Anterior cingulate cortex (tissue), 58 donors: ENCODE measurements at places on chromosomes 7 and 10.

DNA sequence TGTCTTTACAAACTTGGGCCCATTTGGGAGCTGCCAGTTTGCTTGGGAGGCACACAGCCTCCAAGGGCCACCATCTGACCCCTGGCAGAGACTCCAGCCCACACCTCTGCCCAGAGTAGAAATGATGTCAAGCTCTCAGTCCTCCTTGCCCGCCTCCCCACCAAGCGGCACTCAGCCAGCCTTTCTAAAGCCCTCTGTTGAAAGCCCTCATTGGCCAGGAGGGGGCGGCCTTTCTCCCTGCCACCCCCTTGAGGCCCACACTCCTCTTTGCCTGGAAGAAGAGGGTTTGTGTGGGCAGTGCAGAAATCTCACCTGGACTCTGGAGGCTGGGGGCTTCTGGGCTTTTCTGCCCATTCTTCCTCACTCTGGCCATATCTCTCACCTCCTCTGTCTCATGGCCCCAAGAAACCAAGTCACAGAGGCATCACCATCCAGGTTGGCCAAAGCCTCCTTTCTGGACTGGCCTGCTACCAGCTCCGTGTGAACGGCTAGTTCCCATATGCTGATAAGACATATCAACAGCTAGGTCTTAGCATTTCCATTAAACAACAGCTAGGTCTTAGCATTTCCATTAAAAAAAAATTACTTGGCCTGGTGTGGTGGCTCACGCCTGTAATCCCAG, 36.1 kb downstream of the UBTD1 start:
- DNase-seq: peak; percentile 25

DNA sequence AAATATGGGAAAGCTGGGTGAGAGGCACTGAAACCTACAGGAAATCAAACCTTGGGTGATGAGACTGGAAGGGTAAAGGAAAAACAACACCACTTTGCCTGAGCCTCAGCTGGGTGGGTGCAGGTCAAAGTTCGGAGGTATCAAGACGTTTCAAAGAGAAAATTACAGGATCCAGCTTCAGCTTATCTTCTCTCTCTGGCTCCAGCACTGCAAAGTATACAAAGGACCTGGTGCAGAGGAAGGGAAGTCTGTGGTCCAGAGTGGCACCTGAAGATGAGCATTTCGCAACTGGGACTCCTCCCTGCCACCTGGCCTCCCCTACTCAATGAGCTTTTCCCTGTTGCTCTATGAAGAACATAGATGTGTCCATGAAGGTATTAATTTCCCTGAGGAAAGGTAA, 6.4 kb upstream of the FXYD4 start:
- DNase-seq: no peak

DNA sequence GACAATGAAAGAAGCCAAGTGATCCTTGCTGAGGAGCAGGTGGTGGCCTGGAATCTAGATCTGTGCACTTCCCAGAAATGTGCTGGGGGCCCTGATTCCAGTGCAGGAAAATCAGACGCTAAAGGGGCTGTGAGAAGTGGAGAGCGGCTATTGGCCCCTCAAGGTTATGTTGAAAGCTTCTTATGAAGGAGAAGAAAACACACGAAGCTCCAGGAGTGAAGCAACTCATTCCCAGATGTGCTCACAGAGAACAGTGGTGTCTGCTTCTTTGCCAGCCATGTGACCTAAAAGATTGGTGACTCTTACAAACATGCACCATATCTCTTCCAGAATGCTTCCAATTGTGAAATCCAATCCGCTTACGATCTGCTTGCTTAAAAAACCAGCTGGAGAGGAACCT, 679.3 kb upstream of the IGFBP3 start:
- DNase-seq: no peak

DNA sequence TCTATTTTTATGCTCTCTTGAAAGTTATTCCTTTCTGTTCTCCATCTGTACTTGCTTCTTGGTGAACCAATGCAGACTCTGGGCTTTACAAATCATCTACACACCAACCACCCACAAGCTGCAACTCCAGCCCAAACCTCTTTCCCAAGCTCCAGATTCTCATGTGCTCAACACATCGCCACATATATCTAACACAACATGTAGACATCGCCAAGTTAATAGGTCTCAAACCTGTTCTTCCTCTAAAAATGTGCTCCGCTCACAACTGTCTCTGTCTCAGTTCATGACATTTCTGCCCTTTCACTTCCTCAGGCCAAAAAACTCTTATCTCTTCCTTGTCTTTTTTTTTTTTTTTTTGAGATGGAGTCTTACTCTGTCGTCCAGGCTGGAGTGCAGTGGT, 95.7 kb upstream of the EEPD1 start:
- DNase-seq: no peak

GRCh38 chr7:73351447-73352167, 23.6 kb downstream of the FKBP6 start:
- no peak for DNase-seq

GRCh38 chr10:102455893-102456471, 4.6 kb upstream of the C10orf95 start:
- no peak for DNase-seq

GRCh38 chr7:11155883-11156282, 182.2 kb downstream of the PHF14 start:
- no peak for DNase-seq

GRCh38 chr10:85786401-85786899, 580.1 kb downstream of the GRID1 start:
- DNase-seq: no peak

GRCh38 chr7:94995921-94996320, 88.5 kb downstream of the PPP1R9A start:
- no peak for DNase-seq

GRCh38 chr7:130134106-130134636, 63.8 kb downstream of the KLHDC10 start:
- DNase-seq: no peak

GRCh38 chr10:102504179-102504975, 605 bp downstream of the SUFU start:
- peak; percentile 48 for DNase-seq

DNA sequence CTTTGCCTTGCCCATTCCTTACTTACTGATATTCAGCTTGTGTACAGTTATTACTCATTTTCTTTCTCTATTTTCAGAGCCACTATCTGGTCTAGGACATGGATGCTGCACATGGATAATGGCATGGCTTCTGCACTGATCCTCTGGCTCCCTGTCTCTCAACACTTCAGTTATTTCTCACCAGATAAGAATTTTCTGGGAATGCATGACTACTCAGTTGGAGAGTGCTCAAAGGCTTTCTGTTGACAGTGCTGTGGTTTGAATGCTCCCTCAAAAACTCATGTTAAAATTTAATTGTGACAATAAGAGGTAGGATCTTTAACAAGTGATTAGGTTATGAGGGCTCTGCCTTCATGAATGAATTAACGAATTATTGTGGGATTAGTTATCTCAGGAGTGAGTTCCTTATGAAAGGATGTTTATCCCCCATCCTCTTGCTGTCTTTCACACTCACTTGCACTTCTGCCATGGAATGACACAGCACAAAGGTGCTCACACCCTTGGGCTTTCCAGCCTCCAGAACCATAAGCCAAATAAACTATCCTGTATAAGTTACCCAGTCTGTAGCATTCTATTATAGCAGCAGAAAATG, 16.1 kb upstream of the PIK3CG start:
- DNase-seq: no peak

- DNase-seq: no peak
Measured at GRCh38 chr10:32437334-32437733, 8.6 kb upstream of the CCDC7 start.

DNA sequence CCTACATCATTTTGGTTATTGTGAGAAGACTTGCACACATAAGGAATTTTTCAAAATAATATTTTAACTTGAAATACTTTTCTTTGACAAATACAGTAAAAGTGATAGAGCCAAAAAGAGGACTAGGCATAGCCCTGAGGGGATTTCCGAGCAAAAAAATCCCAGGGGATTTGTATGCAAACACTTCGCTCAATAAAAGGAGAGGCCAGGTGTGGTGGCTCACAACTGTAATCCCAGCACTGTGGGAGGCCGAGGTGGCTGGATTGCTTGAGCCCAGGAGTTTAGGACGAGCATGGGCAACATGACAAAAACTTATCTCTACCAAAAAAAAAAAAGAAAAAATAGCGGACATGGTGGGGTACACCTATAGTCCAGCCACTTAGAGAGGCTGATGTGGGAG, 193.0 kb downstream of the PCDH15 start:
- no peak for DNase-seq

GRCh38 chr10:69333205-69333604, 54.9 kb downstream of the HK1 start:
- no peak for DNase-seq

- DNase-seq: no peak
Measured at GRCh38 chr10:48302515-48303476, 3.7 kb upstream of the MAPK8 start.

DNA sequence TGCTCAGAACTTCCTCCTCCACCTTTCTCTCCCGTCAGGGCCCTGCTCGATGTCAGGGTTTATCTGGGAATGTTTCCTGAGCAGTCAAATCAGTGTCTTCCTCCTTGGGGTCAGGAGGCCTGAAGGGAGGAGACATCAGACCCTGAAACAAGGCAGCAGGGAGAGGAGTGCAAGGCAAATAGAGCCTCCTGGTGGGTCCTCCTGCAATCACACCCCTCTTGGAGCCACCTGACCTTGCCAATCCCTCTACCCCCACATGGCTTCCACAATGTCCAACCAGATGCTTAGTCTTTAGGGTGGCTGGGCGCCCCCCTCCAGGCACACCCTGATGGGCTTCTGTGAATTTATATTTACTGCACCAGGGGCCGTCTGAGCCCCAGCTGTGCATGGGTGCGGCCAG, 12.2 kb downstream of the GPR26 start:
- DNase-seq: no peak

DNA sequence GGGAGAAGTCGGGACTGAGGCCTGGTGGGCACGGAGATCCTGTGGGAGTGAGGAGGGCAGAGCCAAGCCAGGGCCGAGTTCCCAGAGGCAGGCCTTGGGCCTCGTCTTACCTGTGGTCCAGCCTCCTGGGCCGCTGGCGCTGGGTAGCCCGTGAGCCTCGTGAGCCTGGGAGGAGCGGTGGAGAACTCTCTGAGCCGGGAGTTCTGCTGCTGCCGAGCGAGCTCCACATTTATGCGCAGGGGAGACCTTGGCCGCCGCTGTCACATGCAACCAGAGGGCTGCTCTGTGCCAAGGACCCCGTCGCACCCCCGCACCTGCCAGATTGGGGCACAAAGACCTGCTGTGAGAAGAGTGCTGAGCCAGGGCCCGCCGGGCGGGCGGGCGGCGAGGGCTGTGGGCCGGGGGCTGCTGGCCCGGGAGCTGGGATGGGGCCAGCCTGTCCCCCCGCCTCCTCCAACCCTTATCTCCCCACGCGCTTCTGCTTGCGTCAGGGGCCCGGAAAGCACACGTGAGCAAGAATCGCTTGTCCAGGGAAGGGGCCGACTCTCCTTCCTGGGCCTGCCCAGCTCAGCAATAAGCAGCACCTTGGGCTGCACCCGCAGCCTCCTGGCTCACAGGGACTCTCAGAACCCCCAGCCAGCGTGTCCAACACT, 10.2 kb downstream of the VENTX start:
- no peak for DNase-seq

GRCh38 chr7:119925581-119926289, 347.2 kb upstream of the KCND2 start:
- DNase-seq: no peak

DNA sequence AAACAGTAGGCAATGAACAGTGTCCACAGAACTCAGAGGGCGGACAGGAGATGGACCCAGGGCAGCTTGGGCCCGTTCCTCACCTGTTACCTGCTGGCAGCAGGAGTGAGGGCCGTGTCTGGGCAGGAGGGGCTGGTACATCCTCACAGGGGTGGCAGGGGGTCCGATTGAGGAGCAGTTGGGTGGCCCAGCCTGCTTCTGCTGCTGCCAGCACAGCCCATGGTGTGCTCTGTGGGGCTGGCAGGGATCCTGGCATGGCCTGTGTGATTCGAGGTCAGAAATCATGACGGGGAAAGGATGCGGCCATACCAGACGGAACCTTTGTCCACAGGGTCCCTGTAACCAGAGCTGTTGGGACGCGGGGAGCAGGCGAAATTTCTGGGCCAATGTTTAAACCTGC, 49.6 kb downstream of the INPP5A start:
- no peak for DNase-seq

DNA sequence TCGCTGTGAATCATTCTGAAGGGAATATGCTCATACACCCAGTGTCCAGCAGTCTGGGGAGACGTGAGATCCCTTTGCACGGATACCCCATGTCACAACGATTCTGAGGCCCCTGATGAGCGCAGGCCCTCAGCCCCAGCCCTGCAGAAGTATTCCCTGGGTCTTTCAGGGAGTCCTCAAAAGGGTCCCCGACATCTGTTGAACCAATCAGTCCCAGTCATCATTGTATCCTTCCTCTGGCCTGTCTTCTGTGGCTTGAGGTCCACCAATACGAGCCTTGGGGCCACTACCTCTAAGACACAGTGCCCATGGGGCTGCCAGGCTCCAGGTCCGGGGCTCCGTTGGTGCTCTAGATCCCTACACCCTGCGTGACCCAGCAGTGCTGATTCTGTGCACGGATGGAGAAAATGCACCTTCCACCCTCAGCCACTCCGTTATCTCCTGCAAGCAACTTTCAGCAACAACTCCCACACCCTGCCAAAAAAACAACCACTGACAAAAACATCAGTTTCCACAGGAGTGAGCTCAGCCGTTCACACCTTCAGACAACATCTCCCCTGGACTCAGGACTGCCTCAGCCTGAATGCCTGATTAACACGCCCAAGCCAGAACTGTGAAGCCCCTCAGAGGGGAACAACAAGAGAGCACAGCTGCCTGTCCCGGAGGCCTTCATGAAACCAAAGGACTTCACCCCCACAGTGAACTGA, 46.9 kb upstream of the KDM7A start:
- no peak for DNase-seq

DNA sequence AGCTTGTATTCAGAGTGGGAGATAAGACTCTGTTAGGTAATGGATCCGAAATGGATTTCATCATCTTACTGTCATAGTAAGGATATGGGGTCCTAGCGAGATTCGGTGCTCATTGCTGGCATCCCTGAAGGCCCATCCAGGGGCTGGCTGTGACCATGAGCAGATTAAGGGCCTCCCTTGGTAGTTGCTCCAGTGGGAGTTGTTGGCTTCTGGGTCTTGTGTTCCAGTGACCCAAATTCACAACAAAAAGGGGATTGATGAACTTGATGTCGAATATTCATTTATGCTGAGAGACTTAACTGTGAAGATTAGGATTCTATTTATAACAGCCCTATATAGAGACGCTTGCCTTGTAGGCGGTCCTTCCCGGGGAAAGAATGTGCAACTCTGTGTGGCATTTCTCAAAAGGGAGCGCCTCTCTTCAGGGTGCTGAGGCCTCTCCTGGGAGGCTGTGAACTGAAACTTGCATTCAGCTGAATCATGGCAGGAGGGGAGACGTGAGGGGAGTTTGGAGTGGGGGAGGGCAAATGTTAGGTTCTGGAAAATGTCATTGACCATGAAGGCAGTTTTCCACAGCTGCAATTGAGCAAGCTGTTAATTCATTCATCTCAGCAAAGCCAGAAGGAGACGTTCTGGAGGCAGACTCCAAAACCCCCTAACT, 233.1 kb upstream of the FZD8 start:
- no peak for DNase-seq

DNA sequence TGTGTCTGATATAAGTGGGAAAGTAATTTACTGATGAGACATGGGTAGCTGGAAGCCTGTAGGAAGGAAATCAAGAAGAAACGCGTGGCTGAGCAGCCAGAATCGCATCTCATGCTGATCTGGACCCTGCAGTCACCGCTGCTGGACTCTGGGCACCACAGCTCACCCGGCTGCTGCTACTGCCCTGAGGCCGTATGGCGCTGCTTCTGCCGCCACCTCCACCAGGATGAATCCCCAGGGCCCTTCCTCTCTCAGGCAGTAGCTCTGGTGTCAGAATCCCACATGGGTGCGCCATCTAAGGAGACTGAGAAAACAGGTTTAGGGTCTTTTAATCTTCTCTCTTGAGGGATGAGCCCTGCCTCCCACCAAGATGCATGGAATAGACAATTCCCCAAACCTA, 70.3 kb upstream of the AGK start:
- no peak for DNase-seq
